NCI-H460 (cell line): ENCODE measurements at places on chromosomes 11 and 22.

GRCh38 chr11:126408901-126409619 is 53.6 kb downstream of the ST3GAL4 start:
- DNase-seq, result no peak

- peak; percentile 59 for DNase-seq
Measured at GRCh38 chr11:112255067-112255720, 5.5 kb downstream of the PLET1 start.

- DNase-seq, result no peak
Measured at GRCh38 chr11:115623021-115623451, 118.8 kb upstream of the CADM1 start.

- no peak for DNase-seq
Measured at GRCh38 chr22:36884349-36885158, 23.7 kb downstream of the NCF4 start.

GRCh38 chr11:131025020-131025419 is 108.7 kb upstream of the SNX19 start:
- DNase-seq, result peak; percentile 18

DNA sequence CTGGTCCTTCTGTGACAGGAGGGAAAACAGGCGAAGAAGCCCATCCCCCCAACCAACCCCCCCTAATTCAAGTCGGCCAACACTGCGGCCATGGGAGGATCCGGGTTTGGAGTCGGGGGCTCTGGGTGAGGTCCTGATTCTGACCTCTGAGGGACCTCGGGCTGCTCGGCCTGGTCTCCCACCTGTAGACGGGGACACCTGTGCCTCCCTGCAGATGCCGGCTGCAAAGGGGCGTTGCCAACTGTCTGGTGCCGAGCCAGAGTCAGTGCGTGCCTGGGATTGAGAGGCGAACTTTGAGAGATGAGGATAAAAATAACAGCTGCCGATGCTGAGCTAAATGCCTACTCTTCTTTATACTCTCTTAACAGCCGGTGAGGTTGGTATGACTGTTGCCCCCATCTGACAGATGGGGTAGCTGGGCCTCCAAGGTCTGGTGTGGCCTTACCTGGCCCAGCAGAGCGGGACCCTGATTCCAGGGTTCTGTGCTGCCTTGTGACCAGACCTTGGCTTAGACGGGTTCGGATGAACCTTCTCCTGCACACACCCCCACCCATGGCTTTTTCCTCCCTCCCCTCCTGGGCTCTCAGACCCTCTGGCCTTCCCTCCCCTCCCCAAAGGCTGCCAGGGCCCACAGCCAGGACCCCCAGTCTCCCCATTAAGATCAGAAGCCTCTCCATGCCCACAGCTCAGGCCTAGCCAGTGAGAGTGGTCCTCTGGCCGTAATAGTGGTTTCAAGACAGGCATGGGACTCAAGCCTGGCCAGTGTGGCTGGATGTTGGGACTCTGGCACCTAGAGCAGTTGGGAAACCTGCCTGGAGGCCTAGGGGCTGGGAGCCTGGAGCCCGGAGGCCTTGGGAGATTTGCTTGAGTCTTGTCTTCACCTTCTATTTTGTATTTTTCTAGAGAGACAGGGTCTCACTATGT is 41.7 kb downstream of the KCNJ4 start:
- no peak for DNase-seq

GRCh38 chr11:118295815-118296454 is 8.6 kb upstream of the CD3E start:
- no peak for DNase-seq

DNA sequence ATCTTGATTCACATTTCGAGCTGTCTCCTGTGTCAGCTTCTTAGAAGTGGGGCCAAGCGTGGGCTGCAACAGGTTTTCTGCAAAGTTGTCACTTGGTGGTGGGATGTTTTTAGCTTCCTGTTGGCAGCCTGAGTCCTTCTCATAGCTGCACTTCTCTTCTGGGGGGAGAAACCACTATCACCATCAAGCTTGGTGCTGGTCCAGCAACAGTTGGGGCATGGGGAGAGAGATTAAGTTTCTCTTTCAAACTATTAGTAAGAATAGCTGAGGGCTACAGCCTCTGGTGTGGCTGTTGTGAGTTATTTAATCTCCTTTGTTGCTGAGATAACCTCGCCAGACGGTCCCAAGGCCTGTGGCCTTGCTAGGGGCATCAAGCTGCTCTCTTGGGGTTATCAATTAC is 123.3 kb upstream of the CRYBB3 start:
- no peak for DNase-seq

- DNase-seq, result no peak
Measured at GRCh38 chr11:16902781-16903378, 111.3 kb downstream of the PLEKHA7 start.

- no peak for DNase-seq
Measured at GRCh38 chr11:103031834-103032233, 60.1 kb downstream of the DCUN1D5 start.

- no peak for DNase-seq
Measured at GRCh38 chr22:31578171-31578570, 81.8 kb downstream of the SFI1 start.

DNA sequence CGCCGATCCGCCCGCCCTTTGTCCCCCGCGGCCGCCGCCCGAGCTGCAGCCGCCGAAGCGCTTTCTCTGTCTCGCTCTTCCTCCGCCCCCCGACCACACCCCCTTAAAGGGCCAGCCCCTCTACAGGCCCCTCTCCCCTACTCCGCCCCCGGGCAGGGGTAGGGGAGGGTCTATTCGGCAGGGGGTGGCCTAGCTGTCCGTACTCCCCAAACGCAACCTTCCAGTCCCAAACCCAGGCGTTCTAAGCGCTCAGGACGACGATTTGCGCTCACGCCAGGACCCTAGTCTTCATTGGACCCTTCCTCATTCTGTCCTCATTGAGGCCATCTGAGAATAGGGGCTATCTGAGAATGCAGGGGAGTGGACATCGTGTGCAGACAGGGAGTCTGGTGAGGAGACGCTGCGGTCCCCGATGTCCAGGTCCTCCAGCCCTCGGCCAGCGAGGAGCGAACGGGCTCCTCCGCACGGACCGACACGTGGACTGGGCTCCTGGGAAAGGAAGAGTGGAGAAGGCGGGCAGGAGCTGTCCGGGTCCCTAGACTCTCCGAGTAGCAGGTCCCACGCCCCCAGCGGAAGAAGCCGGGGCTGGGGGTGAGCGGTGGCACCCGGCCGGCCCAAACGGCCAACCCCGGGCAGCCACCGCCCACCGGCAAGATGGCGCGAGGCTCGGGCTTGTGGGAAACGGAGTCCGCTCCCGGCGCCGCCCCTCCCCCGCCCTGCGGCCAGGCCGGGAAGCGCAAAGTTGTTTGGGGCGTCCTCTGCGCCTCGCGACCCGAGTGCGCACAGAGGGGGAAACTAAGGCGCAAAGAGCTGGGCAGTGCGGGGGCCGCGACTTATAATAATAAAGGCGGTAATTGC is at the start of gene PPP1R14B:
TSS of gene PPP1R14B (minus strand) at position 73 of the 858 bp plus-strand sequence. CDS start 270 bp downstream, outside the sequence.
- peak; percentile 76 for DNase-seq

GRCh38 chr11:110069158-110069737 is 23.9 kb upstream of the ZC3H12C start:
- DNase-seq, result peak; percentile 62

GRCh38 chr11:57476047-57476756 is 15.9 kb downstream of the RTN4RL2 start:
- no peak for DNase-seq

DNA sequence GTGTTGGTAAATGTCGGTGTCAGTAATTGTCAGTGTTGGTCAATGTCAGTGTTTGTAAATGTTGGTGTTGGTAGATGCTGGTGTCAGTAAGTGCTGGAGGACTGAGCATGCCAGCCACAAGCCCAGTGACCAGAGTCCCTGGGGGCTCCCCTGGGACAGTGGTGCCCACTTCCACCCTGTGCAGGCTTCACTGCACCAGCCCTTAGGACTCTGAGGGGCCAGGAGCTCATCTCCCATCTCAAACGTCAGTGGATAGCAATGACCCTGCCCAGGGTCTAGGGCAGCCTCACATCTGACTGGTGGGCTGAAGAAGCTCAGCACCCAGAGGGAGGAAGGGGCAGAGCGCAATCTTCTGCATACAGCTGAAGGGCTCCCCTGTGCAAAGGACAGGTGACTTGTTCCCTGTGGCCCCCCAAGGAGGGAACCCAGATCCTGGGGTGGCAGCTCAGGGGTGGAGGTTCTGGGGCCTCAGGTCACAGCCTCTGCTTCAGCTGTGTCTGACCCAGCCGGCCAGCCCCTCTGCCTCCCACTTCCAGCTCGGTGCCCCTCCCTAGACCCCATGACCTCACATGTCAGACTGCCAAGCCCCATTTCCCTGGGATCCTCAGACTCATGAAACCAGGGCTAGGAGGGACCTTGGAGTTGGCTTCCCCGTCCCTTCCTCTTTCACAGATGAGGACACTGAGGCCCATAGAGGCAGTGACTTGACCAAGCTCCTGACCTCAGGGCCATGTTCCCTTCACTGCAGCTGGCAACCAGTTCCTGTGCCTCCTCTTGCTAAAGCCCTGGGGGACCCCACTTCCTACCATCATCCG is 138.4 kb downstream of the CRYBB2 start:
- DNase-seq, result no peak

DNA sequence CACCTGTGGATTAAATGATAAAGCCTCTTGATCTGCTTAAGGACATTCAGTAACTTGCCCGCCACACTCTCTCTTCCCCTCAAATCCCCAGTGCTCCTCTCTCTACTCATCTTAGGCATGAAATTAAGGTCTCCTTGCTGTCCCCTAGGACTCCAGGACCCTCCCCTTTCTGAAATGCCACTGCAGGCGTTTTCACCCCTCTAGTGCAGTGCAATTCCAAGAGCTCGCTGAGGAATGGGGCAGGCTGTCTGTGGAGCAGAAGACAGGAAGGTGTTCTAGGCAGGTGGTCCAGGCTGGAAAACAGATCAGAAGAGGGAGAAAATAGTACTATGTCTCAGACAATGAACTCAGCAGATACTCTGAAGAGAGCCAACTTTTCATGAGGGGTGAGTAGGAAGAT is 55.8 kb upstream of the ARHGAP42 start:
- DNase-seq, result no peak

- no peak for DNase-seq
Measured at GRCh38 chr11:66866511-66866986, 9.7 kb downstream of the LRFN4 start.

DNA sequence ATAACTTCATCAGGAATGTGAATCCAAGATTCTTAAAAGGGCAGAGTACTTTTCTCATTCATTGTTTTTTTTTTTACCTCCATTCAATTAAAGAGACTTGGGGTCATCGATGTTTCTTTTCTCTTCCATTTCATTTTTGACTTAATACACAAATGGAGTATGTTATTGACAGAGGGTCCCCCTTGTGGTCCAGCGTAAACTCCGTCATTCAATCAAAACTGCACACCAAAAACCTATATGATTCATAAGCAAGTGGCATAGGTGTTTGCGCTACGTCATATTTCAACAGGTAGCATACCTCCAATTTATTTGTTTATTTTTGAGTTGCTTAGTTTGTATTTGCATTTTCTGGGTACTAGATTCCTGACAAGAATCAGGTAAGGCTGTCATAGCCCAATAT is 12.7 kb upstream of the FOLH1 start:
- DNase-seq, result no peak

- DNase-seq, result no peak
Measured at GRCh38 chr11:127037001-127037400, 36.4 kb upstream of the KIRREL3 start.

DNA sequence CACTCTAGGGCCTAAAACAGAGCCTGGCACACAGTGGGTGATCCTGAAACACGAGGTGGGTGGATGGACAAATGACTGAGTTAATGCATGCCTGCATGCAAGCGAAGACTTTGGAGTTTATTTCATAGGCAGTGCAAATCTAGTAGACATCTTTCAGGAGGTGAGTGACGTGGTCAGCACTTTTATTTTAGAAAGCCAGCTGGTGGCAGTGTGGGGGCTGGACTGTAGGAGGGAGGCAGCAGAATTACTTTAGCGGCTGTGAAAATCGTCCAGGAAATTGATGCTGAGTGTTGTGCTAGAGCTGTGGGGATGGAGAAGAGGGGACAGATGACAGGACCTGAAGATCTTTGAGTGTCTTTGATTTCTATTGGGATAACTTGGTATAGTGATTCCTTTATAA is 47.1 kb downstream of the BMAL1 start:
- no peak for DNase-seq

DNA sequence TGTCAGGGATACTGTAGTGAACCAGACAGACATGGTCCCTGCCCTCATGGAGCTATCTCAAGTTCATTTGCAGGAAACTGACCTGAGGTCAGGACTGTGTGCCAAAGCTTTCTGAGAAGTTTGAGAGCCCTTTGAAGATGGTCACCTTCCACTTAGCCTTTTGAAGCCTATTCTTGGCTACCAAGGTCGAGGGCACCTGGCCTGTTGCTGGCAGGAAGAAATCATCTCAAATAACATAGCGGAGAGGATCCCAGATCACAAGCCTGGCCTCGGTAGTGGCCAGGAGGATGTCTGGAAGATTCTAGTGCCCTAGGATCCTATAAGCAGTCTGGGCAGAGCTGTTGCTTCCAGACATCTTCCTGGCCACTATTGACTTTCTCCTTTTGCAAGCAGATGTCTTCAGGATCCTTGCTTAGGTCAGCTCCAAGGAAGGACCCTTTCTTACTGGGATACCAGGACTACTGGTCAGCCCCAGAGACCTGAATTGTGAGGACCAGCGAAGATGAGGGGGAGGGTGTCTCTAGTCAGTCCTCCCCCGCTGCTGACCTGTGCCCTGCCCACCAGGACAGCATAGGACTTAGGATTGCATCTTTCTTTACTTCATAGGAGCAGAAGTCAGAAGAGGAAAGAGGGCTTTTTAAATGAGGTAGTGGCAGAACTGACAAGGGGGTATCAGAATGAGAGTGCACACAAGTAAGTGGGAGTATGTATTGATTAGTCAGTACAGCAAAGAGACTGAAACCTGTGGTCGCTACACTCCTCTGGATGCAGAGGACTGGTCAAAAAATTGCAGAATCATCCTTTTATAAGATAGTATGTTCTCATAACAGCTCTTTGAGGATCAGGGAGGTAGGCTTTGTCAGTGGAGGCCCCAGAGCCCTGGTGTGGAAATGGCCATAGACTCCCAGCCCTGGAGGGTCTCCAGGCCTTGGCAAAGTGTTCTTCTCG is 94.8 kb downstream of the TEAD1 start:
- no peak for DNase-seq

DNA sequence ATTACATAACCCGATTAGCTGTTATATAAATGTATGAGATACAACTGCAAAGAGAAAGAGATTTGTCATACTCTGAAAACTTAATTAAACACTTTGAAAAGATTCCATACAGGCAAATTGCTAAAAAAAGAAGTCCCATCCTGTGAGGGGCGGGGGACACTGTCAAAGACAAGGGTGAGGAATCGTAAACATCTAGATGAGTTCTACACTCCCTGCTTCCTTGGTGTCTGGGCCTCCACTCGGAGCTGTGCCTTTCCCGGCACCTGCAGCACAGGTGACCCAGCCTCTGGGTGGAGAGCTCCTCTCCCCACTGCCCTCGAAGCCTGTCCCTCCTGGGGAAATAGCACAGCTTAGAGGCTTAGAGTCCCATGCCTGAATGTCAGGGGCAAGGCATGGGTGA is 69.2 kb upstream of the CRYBB3 start:
- DNase-seq, result no peak

DNA sequence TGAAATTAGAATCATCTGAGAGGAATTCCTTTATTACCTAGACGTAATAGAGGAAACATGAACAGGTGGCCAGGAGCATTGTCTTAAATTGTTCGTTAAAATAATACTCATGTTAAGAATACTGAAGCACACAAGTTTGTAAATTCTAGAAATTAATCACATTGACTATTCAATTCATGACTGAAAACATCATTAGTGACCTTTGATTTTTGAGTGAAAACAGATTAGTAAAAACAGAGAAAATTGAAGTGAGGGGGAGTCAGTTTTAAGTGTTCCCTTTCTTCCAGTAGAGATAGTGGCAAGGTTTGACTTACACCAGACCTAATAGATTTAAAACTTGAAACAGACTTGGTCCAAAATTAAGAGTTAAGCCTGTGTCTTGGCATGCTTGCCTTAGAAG is 1.4 kb downstream of the ZFP91 start:
- no peak for DNase-seq
